Renal cortical epithelial cell (primary cell): ENCODE measurements at places on chromosomes 11 and 22. TPM values are rescaled to one million over a fixed set of nuclear protein-coding genes. Genes with fewer than 3 reads are reported as not detected.

GRCh38 chr11:69840371-69841169, 21.4 kb upstream of the FGF3 start:
- peak; percentile 15 for DNase-seq

DNA sequence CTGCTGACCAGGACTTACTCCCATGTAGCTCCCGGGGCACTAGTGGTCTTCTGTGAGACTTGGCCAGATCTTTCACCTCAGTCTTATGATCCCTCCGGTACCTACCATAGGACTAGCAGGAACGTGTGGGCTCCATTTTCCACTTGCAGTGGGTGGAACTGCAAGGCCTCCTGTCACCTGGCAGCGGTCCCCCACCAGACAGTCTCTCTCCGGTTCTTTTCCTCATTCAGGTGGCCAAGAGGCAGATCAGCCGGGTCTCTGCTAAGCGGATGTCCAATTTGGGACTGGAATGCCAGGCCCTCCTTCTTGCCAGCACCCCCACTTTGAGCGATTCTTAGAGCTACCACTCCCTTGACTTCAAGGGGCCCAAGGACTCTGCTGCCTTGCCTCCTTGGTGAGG, 158.9 kb downstream of the NAV2 start:
- no peak for DNase-seq

DNA sequence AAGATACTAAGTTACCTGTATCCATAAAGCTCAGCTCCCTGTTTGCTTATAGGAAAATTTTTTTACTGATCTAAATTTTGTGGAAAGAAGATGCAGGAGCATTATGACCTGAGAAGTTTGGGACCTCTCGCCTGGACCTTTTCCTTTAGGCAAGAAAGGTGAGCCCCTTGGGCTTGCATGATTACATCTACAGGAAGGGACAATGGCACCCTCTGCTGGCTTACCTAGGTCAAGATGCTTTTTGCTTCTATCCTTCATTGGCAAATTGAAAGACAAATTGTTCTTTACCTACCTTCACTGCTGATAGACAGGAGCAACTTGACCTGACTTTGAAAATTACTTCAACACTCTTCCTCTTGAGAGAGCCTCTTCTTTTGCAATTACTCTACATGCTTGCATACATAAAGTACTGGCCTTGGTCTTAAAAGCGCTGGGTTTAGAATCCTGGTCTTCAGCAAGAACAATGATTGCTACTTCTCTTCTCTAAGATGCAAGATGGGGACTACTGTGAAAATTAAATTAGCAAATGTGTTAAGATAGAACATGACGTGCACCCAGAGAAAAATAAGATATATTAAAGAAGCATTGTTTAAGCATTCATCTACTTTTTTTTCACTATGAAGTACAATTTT, 147.2 kb downstream of the TRPC6 start:
- peak; percentile 52 for DNase-seq

GRCh38 chr11:1192741-1193325, 30.0 kb upstream of the MUC5B start:
- DNase-seq: no peak

GRCh38 chr11:106456647-106457046, 379.2 kb downstream of the AASDHPPT start:
- DNase-seq: no peak

GRCh38 chr22:35913925-35914324, 114.7 kb downstream of the RBFOX2 start:
- DNase-seq: no peak

DNA sequence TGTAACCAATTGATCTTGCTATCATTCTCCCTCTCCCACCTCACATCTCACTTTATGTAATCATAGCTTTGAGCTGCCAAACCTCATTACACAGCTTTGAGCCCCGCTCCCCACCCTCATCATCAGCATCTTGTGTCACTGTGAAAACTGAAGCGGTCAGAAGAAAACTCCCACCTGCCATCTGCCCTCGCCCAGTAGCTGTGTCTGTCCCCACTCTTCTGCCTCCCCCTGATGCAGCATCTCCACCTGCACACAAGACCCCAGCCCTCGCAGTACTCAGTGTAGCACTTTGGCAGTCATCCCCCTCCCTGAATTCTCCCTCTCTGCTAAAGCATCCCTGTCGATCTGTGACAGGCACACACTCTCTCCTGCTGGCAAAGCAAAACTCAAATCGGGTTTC, 60.3 kb upstream of the YWHAH start:
- DNase-seq: no peak

- no peak for DNase-seq
Measured at GRCh38 chr11:62604460-62605120, 2.9 kb upstream of the MTA2 start.

DNA sequence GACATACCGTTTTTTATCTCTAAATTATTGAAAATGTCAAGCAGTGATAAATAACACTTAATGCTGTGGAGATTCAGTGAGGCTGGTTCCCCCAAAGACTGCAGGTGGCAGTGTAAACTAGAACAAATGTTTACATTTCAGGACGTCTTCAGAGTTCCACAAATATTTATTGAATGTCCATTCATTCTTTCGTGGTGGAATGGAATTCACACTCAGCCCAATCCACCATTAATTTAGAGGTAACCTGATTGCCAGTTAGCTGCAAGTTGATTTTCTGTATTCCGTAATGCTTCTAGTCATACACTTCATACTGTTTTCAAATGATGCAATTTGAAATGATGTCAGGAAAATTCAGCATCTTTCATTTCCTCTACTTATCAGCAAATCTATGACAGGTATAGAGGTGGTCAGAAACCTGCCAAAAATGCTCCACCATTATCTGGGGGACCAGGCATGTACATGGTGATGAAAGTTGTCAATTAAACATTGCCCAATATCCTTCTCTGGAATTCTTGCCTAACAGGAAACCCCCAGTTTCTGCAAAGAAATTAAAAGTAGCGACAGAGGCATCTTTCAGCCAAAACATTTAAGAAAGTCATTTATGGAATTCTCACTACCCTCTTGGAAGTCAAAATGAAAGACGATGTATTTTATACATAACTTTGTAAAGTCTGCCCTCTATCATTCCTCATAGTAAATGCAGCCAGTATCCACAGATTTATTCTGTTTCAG, 94.3 kb upstream of the BMAL1 start:
- DNase-seq: peak; percentile 69

DNA sequence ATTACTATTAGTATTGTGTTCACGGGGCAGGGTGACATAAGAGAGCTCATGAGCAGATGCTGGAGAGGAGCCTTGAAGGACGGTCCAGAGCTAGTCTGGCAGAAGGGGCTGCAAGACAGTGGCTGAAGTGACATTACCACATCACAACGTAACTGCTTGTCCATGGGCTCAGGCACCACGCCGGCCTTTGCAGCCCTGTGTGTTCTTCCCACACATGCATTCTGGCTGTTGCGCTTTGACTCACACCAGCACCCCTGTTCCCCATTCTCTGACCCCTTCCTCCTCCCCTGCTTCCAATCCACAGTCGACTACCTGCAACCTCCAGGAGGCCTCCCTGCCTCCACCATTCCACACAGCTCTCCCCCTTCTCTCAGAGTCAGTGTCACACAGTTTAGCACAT, 103.3 kb downstream of the ME3 start:
- DNase-seq: no peak

DNA sequence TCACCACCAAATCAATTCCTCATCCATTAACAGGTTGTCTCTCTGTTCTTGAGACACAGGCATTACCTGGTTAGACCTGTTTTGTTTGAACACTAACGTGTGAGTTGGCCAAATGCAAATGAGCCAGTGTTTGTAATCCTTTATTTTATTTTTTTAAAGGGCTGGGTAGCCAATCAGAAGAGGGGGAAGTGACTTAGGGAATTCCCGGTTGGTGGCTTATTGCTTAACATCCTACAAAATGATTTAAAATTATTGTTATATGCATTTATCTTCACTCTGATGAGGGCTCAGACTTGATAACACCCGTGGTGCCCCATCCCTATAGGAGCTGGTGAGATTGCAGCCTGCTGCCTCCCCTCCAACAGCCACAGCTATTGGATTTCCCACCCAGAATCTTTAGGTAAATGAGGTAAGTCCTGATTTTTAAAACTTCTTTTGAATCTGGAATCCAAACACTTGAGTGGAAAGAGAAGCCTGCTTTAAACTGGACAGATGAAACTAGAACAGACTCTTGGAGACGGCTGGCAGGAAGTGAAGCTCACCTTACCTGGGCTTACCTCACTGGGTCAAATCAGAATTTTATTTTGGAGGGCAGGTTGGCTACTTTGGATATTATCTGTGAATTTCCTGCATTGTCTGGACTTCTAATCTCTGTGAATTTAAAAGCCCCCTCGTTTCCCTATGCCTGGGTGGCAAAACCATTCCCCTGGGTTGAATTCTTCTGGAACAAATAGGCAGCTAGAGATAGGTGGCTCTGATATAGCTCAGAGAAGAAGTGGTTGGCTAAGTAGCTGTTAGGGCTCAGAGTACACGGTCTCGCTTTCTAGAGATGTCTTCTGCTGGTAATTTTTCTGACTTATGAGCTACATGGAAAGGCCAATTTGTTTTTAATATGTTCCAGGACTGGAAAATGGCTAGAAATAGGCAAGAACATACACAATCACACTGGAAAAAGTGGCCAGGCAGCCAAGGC, at the start of gene EHF:
Gene EHF (plus strand): TSS at position 274 of the 973 bp plus-strand sequence. CDS start 21,538 bp downstream, outside the sequence.
- peak; percentile 77 for DNase-seq

DNA sequence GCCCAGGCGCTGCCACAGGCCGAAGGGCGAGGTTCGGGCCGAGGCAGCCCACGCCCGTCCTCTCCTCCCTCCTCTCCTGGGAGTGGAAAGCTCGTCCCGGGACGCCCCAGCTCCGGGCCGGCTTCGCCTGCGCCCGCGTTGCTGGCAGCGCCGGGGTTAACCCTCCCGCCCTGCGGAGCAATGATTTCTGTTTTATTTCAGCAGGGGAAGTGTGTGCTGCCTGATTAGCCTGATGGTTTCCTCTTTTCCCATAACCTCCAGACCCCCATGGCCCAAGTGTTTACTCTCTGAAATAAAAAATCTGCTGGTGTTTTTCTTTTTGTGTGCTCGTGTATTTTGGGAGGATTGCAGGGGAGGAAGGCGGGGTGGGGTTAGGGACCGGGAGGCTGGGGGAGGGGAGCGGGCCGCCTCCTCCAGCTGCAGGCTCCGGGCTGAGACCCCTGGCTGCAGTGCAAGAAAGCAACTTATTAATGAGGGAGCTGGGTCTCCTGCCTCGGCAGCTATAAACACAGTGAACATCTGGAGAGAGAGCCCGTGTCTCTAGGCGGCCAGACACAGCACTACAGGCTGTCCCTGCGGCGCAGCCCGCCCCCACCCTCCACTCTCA, 38.6 kb downstream of the ETS1 start:
- no peak for DNase-seq

The MUC5AC gene
- total RNA-seq: not detected in 2 replicates

The NAT10 gene
- total RNA-seq: 12.2 and 31.6 TPM in 2 replicates

The OR52E8 gene
- not detected in 2 replicates for total RNA-seq

The OR6T1 gene
- total RNA-seq: not detected in 2 replicates

The GALNT18 gene
- total RNA-seq: 15.6 and 18.4 TPM in 2 replicates

The PPARA gene
- 9.2 and 19.8 TPM in 2 replicates for total RNA-seq

The PANX2 gene
- total RNA-seq: not detected in 2 replicates

The CRYAB gene
- 63.0 and 179 TPM in 2 replicates for total RNA-seq

The OR5B21 gene
- total RNA-seq: not detected in 2 replicates
